CD4-positive, CD25-positive, alpha-beta regulatory T cell (primary cell): ENCODE measurements at places on chromosomes 7 and 10. TPM values are rescaled to one million over a fixed set of nuclear protein-coding genes. Genes with fewer than 3 reads are reported as not detected.

Gene PRSS2
- 1.5 TPM for polyA plus RNA-seq

Gene FGFR2
- polyA plus RNA-seq, result 0.32 TPM

Gene BHLHA15
- polyA plus RNA-seq, result not detected

Gene SPAM1
- not detected for polyA plus RNA-seq

Gene EPDR1
- polyA plus RNA-seq, result not detected

Gene ZKSCAN1
- polyA plus RNA-seq, result 27.7 TPM

Gene HECW1
- not detected for polyA plus RNA-seq

Gene PAX4
- polyA plus RNA-seq, result not detected

Gene CYP3A4
- polyA plus RNA-seq, result not detected

Gene HDAC9
- 8.4 TPM for polyA plus RNA-seq

Gene VWA2
- polyA plus RNA-seq, result not detected

Gene GRM3
- polyA plus RNA-seq, result not detected

Gene CLRN3
- not detected for polyA plus RNA-seq

Gene ZNF804B
- not detected for polyA plus RNA-seq

Gene CHST3
- not detected for polyA plus RNA-seq

Gene CYP2C9
- not detected for polyA plus RNA-seq

Gene GPR158
- not detected for polyA plus RNA-seq

Gene HOXA1
- 0.50 TPM for polyA plus RNA-seq

Gene SMO
- not detected for polyA plus RNA-seq

Gene CCDC3
- not detected for polyA plus RNA-seq

Gene TLX1
- not detected for polyA plus RNA-seq

Gene HOXA10
- not detected for polyA plus RNA-seq

Gene AGBL3
- not detected for polyA plus RNA-seq

Gene AP3M1
- 29.7 TPM for polyA plus RNA-seq

Gene NUTM2A
- polyA plus RNA-seq, result 0.05 TPM

Gene CARD11
- 9.3 TPM for polyA plus RNA-seq

Gene DRGX
- polyA plus RNA-seq, result not detected

Gene ZDHHC6
- polyA plus RNA-seq, result 47.2 TPM

Gene ABCB4
- not detected for polyA plus RNA-seq

Gene DYNC1I1
- polyA plus RNA-seq, result not detected

Gene REEP3
- 13.8 TPM for polyA plus RNA-seq
